ENCODE measurements at places on chromosomes 11 and 22. TPM values are rescaled to one million over a fixed set of nuclear protein-coding genes. Genes with fewer than 3 reads are reported as not detected.

The TSGA10IP gene
- not detected for total RNA-seq

The PATE3 gene
- total RNA-seq = not detected

- DNase-seq = no peak
Measured at GRCh38 chr11:134975866-134976376, 563.9 kb upstream of the B3GAT1 start.

The ASRGL1 gene
- total RNA-seq = 43.2 TPM

The PRR33 gene
- total RNA-seq = not detected

DNA sequence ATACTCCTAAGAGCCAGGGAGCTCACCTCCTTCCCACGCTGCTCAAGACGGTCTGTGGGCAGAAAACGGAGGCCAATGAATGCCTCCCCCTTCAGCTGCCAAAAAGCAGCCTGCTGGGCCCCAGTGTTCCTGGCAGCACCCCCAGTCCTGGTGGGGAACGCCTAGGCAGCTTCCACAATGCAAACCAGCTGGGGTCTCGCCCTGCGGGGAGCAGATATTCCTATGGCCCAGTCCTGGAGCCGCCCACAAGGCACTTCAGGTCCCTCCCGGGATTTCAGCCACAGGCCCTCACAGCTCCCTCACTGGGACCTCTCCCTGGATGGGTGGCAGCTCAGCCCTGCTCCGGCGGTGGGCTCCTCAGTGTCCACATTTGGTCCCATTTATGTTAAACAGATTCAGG, 29.2 kb downstream of the A4GALT start:
- no peak for DNase-seq

The LRRC10B gene
- total RNA-seq = 0.23 TPM

- DNase-seq = no peak
Measured at GRCh38 chr11:1753929-1754305, 3.5 kb upstream of the IFITM10 start.

DNA sequence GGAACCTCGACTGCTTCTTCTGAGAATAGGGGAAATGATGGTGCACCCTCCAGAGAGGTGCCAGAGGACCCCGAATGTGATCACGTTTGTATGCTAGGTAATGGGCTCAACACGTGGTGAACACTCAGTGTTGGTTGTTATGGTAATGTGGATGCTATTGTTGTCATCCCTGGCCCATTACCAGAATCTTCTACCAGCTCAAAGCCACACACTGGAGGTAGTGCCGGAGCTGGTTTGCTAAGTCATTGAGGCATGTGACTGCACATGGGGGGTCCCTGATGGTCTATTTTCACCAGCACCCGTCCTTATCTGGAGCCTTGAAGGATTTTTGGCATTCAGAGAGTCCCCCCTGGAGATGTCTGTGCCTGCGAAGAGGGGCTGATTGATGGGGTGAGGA, 119.1 kb upstream of the CD82 start:
- DNase-seq = no peak

The PRAME gene
- 68.4 TPM for total RNA-seq

The MYOD1 gene
- not detected for total RNA-seq

GRCh38 chr22:25636323-25636722, 71.8 kb downstream of the GRK3 start:
- DNase-seq = no peak

GRCh38 chr22:28358312-28358711, 321.3 kb downstream of the TTC28 start:
- no peak for DNase-seq

DNA sequence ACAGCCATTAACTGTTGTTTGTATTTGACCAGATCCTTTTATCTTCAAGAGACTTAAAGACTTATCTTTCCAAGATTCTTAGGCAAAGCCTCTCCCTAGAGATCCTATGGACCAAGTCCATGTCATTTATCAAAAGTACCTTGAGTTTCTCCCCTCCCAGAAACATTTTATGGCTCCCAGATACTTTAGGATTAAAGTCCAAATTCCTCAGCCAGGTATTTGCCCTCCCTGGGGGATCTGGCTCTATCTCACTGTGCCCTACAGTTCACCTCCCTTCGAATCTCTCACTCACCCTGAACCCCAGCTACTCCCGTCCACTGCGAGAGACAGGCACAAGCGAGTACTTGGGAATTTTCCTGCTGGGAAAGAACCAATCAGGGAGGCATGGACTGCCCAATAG, 11.9 kb downstream of the MS4A8 start:
- DNase-seq = no peak

DNA sequence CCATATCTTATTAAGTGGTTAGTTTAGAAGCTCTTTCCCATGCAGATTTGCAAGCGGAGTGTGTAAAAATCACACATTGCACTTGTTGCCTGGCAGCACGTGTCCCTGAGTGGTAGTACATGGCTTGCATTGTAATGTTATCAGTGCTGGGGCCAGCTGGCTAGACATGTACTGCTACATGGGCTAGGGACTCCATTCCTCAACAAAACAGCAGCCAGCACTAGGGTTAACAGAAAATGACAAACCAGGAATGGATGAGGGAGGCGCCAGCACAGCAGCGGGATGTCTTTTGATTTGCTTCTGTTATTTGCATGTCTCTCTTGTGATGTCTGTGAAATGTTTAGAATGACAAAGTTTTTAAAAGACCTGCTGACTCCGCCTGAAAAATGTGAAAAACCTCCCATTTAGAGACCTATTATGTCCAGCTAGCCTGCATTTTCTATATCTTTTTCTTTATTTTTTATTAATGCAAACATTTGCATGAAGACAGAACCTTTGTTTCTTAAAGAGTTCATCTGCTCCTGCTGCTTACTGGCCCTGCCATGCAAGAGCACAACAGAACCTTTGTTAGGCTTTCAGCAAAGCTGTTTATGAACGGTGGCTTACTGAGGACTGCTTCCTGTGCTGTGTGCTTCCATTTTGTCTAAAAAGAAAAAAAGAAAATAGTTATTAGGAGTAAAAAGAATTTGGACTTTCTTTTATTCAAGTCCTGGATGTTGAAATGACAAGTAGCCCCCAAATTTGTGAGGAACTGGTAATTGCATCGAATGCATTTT, 40.7 kb downstream of the CSTPP1 start:
- DNase-seq = no peak

DNA sequence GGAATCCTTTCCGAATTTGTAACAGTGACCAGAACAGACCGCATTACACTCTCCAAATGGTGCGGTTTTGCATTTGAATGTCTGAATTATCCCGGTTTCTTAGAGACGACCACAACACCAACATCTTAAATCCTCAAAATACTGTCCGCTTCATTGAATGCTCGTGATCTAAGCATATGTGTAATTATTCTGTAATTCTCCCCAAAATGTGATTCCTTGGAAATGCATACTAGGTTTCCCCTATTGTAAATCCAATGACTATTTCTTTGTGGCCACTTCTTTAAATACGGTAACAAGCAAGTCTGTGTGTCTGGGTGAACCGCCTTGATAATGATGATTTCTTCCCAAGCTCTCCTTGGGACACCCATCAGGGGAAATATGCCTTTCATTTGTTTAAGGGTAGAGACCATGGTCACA, 87.3 kb upstream of the DBX1 start:
- DNase-seq = no peak

DNA sequence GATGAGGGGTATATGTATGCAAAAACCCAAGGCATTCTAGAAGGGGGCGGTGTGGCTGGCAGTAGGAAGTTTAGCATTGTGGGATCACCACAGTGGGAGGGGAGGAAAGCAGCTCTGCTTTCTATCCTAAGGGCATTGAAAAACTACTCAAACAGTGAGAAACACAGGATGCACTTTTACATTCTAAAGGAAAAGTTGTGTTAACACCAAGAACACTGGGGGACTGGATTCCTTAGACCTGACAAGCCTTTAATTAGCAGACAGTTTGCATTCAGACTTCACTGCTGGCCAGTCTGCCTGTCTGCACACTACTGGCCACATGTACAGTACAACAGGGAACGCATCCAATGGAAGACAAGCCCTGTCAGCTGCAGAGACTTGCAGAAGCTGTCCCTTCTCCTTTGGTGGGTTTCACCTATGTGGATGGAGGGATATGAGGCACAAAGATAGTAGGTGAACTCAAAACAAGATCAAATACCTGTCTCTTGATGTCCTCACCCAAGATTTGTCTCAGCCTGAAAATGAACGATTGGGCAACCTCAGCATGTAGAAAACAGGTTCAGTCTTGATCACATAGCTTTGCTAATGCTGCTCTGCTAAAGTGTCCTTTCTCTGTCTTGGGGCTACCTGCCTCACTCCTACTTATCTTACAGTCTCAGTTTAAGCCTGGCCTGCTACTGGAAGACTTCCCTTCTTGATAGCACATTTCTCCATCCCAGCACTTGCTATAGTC, 64.8 kb downstream of the TENM4 start:
- DNase-seq = no peak

GRCh38 chr11:115194802-115195110, 309.5 kb downstream of the CADM1 start:
- DNase-seq = no peak

DNA sequence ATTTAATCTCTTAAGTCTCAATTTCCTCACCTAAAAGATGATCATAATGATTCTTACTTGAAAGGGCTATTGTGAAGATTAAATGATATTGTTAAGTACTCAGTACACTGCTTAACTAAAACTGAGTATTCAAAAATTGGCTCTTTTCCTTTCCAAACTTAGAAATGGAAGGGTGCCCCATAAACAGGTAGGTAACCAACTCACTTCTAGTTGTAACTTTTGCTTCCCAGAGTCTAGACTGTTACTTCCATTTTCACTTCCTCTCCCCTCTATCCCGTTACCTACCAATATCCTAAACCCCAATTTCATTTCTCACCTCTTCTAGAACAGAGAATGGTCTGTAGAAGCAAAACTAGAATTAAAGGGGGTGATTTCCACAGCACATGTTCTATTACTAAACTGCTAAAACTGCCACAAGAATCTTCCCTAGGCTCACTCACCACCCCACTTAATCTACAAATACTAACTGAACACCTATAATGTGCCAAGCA, 50.0 kb downstream of the RRAS2 start:
- DNase-seq = no peak

DNA sequence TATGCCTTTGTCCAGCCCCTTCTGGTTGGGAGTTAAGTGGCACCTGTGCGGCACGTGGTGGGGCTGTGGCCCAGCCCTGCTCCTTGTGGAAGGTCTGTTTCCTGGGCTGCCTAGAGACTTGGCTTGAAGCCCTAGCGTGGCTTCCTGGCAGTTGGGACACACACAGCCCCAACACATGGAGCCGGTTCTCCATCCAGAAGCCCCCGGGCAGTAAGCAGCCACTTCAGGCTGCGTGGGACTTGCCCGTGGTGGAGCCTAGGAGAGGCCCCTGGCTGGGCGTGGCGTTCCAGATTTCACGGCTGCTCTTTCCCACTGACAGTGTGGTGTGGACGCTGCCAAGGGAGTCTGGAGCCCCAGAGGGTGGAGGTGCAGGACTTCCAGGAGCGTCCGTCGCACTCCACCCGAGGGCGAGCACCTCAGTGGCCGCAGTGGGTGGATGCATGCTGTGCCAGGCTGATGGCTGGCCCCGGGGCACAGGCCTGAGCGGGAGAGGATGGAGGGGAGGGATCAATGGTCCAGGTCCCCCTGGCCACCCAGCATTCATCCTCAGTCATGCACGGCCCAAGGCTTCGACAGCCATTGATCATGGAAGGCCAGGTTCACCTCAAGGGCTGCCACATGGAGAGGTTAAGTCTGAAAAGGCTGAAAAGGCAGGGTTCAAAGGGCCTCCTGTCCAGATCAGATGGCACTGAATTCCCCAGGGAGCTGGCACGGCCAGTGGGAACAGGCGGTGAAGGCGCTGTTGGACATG, 9.3 kb downstream of the CCND1 start:
- DNase-seq = no peak

DNA sequence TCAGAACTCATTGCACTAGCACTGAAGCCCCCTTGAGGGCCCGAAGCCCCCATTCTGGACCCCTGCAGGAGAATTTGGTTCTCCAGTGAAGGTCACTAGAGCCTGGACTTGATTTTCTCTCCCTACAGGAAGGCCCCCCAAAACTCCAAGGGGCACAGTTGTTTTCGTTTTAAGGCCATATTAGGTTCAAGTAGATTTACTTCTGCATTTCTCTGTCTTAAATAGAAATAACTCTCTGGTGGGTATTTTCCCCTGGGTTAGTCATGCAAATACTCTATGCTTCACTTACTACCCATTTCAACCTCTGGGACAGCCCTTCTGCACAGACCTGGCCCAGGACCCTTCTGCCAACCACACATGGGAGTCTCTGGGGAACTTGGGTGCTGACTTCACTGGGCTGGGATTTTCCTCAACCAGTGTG, 41.6 kb downstream of the WEE1 start:
- no peak for DNase-seq

DNA sequence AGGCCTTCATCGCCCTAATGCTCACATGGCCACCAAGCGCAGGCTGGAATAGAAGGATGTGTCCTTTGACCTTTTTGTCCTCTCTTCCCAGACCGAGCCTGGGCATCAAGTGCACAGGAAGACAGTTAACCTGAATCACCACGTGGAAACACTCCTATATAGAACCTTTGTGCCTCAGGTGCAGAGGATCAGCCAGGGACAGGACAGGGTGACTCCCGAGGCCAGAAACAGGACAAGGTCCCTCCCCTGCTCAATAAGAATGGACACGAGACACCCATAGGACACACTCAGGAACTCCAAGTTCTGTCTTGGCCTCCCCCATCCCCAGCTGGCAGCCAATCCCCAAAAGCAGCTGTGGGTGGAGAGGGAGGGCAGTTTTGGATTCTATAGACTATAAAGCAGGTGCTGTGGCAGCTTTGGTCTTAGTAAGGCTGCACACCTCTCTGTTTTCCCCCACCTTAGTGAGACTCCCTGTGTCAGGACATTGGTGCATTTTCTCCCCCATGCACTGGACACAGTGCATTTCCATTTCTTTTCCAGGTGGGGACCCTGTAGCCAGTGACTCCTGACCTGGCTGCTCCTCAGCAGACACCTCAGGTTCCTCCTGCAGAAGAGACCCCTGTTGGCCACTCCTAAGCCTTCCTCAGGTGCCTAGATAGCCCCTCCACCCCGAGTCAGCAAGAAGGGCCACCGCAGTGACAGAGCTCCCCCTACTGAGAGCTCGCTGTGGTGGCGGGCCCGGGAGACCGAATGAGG, 43.6 kb upstream of the POU2AF1 start:
- DNase-seq = no peak

- DNase-seq = no peak
Measured at GRCh38 chr11:11211888-11212287, 141.2 kb downstream of the CSNK2A3 start.

The HDHD5 gene
- total RNA-seq = 37.2 TPM

The RAG2 gene
- total RNA-seq = 0.10 TPM

- DNase-seq = no peak
Measured at GRCh38 chr11:12438291-12438690, 60.9 kb downstream of the PARVA start.

- no peak for DNase-seq
Measured at GRCh38 chr22:23762842-23763578, at the start of gene C22orf15. TSS of gene C22orf15 (plus strand) at chr22:23762990. CDS start at chr22:23763307, 317 bp downstream.

The VWCE gene
- total RNA-seq = 0.51 TPM

The FGF19 gene
- total RNA-seq = not detected

Data from Panc1 (cell line).